ENCODE measurements at places on chromosomes 2 and 18.

DNA sequence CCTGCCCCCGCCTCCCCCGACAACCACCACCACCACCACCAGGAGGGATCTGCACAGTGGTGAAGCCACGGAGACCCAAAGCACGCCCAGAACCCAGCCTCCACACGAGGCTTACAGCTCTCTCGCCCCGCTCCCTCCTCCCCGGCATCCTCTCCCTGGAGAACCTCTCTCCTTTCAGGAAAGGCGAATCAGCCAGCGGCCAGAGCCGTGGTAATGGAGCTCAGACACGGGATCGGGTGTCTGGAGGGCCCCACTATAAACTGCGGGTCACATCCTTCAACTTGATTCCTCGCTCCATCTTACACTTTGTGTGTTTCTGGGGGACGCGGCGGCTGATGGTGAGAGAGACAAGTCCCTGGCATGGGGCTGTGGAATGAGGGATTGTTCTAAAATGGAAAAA is 271.5 kb upstream of the SIX2 start:
- no peak for DNase-seq

GRCh38 chr2:30095402-30095801 is 51.4 kb upstream of the YPEL5 start:
- DNase-seq, result no peak

GRCh38 chr2:120511536-120511935 is 165.6 kb downstream of the INHBB start:
- DNase-seq, result no peak

DNA sequence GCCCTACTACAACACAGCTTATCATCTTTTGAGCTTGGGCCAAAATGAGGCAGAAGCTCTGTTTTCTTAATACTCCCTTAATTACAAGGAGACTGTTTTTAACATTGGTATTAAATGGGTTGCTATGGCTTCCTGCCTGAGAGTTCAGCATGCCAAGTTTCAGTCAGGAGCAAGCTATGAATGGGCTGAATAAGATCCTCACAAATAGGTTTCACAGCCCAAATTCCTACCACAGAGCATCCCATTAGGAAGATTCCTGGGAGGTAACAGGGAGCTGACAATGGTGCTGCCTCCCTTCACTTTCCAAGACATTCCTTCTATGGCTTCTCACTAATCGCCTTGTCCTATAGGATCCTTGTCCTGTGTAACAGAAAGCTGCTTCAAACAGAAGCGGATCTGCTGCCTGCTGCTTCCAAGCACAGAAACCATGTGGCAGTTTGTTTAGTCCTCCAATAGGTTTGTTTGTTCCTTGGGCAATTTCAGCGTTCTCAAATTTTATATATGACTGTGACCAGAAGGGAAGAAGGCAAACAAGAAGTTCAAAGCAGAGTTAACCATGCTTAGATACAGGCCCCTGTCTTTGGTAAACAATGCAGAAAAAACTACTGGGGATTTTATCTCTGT is 70.9 kb downstream of the NCKAP5 start:
- DNase-seq, result no peak

DNA sequence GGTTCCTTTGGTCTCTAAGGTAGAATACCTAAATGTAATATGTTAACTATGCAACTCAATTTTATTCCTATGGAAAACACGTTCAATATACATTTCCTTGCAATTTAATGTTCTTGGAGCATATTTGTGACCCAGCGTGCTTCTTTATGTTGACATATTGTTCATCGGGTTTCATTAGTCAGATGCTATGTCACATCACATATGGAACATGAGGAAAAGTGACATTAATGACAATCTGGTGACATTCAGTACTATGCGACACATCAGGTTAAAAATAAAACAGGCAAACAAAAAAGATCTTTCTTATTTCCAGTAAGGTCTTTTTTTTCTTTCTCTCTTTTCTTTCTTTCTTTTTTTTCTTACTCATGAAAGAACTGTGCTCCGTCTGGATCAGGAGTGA is 135.6 kb upstream of the SMIM21 start:
- DNase-seq, result no peak

DNA sequence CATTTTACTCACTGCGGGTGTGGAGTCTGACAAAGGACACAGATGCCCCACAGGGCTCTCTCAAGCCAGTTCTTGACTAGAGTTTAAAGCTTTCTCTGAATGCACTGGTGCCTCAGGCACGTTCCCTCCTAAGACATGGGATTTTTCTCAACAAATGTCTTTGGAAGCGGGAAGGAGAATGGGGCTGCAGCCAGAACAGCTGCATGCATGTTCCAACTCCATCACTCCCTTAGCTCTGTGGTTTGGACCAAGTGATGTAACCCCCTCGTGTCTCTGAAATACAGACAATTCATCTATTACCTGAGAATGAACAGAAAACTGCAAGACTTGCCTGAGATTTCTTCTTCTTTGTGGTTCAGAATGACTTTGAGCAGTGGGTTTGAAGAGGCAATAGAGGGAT is 141.7 kb upstream of the SERPINE2 start:
- DNase-seq, result no peak

DNA sequence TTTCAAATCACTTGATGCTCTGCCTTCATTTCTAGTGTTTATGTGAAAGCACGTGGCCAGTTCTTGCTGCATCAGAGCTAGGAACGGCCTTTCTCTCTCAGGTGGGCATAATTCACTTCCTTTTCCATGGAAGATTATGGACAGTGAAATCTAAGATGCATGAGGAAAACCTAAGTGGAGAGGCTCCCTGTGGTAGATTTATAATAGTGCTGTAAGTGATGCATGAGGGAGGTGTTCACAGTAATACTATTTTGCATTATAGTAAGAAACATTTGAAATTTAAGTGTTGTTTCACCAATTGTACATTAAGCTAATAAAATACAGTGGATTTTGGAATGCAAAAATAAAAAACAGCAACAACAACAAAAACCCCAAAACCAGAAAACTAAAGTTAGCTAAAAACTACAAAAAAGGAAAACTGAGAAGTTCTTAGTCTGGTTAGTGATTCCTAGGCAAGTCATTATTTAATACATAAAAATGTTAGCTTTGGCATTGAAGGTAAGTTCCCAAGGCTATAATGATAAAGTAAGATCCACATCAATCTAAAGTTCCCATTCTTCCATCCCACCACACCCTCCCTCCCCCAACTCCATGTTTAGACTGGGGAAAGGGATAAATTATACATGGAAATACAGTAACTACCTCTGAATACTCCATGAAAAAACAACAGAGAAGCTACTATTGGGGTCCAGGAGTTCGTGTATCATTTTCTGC is 153.9 kb downstream of the NAPG start:
- DNase-seq, result no peak

DNA sequence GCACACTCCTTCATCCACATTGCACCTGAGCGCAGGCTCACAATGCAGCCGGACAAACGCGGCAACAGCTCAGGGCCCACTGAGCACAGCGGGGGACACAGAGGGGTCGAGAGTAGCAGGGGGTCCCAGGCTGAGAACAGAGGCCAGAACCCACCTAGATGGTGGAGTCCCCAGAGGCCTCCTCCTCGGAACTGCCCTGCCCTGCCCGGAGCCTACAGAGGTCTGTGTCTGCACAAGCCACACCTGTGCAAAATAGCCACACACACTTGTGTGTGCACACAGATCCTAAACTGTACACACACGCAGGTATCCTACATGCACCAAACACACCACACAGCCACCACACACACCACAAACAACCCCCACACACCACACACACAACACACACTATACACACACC is 72.8 kb downstream of the TMEM18 start:
- no peak for DNase-seq

DNA sequence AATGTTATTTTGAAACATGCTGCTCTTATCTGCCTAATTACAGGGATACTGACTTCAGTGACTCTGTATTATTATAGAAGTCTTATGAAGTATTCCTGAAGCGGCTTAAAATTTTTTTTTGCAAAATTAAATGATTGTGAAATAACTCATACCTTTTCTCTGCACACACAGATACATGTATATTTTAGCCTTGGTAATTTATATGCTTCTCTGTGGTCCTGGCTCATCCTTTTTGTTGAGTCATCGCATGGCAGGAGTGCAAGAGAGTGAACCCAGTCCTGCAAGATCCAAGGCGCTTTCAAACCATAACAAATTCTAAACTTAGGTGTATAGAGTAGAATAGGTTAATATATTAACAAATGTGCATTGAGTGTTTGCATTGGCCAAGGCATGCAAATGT is 8.6 kb downstream of the CCNT2 start:
- no peak for DNase-seq

GRCh38 chr2:66421612-66422011 is 13.3 kb upstream of the MEIS1 start:
- DNase-seq, result no peak

GRCh38 chr2:171436307-171436706 is 2.3 kb downstream of the DCAF17 start:
- no peak for DNase-seq

DNA sequence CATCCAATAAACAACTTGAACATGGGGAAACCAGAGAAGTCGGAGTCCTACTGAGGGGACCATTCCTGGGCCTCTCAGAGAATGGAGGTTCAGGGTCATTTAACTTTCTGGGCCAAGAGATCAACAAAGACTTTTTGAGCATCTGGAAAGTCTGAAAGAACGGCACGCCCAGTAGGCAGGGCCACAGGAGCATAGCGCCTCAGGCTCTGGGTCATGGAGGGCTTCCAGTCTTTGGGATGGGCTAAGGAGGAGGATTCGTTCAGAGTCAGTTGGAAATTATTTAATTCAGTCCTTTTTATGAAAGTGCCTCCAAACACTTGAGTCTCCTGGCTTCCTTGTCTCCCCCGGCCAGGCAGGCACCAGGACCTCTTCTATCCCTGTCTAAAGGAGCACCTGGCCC is 101.1 kb upstream of the GLI2 start:
- DNase-seq, result no peak

- DNase-seq, result no peak
These were observed 169.4 kb downstream of the GALNT1 start for GRCh38 chr18:35750929-35751328.

- no peak for DNase-seq
These were observed 2.4 kb upstream of the PDE11A start for GRCh38 chr2:178075006-178075326.

DNA sequence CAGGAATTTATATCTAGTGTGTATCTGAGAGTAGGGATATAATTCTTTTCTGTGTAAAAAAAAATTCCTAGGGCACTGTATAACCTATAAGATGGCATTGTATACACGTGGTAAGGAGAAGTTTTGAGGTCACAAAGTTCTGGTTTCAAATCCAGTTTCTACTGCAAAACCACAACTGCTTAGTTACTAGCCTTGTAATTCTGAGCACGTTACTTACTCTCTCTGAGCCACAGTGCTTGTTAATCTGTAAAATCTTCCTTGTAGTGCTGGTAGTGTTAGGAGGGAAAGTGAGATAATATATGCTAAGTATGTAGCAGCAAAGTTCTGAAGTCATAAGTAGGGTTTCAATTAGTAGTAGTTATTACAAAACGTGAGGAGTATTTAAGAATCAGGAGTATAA is 175.4 kb downstream of the SATB2 start:
- no peak for DNase-seq

GRCh38 chr2:128145651-128146050 is 54.7 kb downstream of the UGGT1 start:
- DNase-seq, result no peak

GRCh38 chr2:73133566-73134197 is 20.9 kb upstream of the RAB11FIP5 start:
- DNase-seq, result no peak

DNA sequence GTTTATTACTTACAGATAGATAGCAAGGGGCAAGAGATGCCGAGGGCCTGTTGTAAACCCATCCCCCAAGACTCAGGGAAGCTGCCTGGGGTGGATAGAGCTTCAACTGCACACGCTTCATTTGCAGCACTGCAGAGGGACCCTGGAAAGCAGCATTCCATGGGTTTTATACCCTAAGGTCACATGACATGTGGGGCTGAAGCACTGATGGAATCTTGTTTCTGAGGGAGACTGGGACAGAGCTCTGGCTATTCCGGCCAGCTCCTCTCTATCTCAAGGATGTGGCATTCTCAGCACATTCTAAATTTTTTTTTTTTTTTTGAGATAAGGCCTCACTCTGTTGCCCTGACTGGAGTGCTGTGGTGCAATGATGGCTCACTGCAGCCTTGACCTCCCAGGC is 300.1 kb downstream of the MYCN start:
- DNase-seq, result no peak

DNA sequence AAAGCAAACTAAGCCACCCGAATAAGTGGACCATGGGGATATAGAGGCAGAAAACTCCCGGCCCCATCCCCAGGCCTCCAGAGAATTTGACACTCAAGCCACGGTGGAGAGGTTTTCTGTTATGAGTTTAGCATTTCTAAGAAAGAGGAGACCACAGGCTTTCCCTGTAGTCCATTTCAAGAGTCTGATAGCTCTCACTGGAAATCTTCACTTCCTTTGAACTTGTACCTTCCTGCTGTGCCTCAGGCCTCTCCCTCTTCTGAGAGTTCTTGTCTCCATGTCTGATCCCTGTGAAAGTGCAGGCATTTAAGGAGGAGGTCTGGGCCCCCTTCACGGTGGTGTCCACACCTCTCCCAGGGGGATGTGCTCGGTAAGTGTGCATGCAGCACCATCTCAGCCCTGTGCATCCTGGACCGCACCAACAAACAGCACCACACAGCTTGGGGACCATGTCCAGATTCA is 113.7 kb downstream of the BCL2 start:
- no peak for DNase-seq

GRCh38 chr2:10352972-10353371 is 50.3 kb downstream of the HPCAL1 start:
- no peak for DNase-seq
